Stimulated activated CD4-positive, alpha-beta T cell treated with anti-CD3 and anti-CD28 coated beads, Interleukin-1b, Interleukin-23, amount 100 ng/mL, for 24 hours (primary cell): ENCODE measurements at places on chromosomes 12 and 14.

GRCh38 chr14:88248606-88249005, 74.5 kb downstream of the KCNK10 start:
- DNase-seq, result no peak

GRCh38 chr12:4820971-4821370, 88.7 kb upstream of the KCNA1 start:
- no peak for DNase-seq

- no peak for DNase-seq
These were observed 39.0 kb upstream of the ITPR2 start for GRCh38 chr12:26871985-26872384.

DNA sequence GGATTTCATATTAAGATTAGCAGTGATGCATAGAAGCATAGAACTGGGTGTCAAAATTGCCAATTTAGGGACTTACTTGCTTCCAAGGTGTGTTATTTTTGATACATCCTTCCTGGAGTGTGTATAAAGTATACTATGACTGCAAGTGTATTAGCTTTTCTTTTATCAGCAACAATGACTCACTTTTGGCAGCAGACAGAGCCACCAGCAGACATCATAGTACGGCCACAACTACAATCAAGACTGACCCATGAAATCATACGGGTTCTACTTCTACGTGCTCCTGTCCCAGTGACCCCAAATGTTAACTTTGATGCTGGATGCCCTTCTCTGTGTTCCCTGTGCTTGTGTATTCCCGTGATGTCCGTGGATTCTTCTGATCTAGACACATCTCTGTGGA, 443.9 kb downstream of the TMEM132D start:
- DNase-seq, result no peak

DNA sequence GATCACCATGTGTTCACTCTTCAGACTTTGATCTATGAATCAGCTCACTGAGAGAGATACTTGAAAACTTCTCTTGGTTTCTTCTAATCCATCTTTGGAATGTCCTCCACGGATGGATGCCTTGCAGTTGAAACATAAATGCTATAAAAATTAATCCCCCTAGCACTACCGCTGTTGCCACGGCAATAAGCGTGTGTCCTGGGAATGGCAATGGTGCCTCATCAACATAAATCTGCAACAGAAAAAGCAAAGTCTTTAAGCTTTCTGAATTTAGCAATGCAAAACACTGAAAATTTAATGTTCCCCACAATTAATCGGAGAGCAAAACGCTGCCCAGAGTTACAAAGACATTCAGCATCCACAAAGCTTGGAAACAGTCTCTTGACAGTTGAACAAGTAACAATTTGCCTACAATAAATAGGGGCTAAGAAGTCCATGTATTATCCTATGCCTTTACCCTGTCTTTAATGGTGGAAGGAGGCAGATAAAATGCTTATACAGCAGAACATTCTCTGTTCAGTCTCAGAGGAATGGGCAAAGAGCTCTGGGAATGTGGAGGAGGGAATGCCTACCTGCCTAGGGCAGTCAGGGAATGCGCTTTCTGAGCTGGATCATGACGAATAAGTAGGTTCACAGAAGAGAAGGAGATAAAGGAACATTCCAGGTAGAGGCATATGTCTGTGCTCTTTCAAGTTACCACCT, 70.9 kb upstream of the PPP4R3A start:
- no peak for DNase-seq

GRCh38 chr12:67925077-67925476, 64.2 kb upstream of the IFNG-AS1 start:
- no peak for DNase-seq

DNA sequence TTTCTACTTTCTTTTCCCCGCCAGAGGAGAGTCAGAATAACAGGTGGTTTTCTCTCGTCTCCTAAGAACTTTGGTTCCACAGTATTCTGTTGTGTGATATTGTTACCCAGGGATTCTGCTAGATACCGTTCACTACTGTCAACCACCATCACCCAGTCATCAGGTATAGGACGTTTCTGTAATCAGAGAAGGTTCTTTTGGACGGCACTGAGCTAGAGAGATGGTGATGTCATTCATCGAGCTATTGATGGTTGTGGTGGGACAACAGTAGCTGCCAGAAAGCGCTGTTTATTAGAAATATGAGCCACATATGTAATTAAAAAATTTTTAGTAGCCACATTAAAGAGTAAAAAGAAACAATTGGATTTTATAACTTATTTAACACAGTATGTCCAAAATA, 17.0 kb downstream of the ERC1 start:
- DNase-seq, result no peak

DNA sequence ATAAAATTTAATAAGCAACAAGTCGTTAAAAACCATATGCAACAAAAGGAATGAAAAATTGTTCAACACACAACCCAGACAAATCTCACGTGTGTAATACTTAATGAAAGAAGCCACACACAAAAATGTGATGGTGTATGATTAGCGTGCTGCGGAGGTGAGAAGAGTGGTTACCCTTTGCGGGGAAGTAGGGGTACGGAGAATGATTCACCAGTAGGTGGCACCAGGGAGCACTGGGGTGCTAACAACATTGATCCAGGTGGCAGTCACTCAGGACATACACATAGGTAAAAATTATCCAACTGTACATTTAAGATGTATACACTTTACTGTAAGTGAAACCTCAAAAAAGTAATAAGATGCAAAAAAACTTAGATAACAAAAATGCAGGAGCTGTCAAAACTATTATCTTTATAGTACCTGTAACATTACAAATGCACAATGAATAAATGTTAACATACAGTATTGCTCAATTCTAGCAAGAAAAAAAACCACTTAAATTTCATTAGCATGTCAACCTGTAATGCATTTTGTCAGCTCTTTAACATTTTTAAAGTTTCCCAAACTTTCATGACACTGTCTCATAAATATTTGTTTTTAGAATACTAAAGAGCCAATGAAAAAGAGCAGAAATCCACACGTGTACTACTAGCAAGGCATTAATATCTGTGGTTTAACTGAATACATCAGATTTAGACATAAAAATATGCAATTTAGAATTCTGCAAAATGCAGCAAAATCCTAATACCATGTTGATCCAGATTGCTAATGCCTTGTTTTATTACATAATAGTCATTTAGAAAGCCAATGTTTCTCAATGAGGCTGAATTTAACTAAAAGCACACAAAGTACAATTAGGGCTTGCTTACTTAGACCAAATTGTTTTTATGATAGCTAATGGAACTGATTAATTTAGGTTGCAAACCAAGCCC, 46.7 kb downstream of the TMCC3 start:
- peak; percentile 18 for DNase-seq

DNA sequence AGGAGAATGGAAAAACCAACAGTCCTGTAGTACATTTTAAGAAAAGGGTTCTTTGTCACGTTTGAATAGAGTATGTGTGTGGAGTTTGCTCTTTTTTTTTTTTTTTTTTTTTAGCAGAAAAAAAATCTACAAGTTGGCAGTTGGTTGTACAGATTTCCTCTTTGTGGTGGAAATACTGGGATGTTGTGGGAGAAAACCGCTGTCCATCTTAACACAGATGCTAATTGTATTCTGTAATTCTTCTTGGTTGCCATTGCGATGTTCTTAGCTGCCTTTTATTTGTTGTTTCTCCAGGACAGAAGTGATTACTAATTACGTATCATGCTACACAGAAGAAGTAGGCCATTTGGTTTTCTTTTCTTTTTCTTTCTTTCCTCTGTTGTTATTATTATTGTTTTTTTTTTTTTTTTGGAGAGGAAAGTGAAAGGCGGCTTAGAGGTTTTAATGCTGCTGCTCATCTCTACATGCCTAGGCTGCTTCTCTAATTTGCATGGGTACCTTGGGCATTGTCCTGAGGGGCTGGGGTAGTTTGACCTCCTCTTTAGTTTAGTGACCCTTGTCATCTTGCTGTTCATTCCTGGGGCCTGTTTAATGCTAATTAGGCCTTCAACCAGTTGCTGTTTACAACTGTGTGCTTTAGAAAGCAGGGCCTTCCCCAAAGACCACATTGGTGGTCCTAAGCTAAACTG, 94.7 kb downstream of the TMTC2 start:
- no peak for DNase-seq

DNA sequence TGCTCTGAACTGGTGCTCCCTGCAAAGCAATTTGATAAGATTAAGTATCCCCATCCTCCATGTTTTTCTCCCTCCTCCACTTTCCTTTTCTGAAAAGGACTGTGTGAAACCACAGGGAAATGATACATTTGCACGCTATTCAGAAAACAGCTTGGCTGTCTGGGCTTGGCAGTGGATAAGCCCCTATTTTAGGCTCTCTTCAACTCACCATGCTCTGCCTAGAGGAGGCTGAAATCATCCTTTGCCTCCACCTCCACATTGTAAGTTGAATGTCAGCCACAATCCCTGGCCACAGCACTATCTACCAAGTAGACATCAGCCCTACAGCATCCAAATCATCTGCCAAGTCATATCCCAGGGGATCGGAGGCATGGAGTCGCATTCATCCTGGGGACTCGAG, 642.3 kb downstream of the RPS29 start:
- no peak for DNase-seq

DNA sequence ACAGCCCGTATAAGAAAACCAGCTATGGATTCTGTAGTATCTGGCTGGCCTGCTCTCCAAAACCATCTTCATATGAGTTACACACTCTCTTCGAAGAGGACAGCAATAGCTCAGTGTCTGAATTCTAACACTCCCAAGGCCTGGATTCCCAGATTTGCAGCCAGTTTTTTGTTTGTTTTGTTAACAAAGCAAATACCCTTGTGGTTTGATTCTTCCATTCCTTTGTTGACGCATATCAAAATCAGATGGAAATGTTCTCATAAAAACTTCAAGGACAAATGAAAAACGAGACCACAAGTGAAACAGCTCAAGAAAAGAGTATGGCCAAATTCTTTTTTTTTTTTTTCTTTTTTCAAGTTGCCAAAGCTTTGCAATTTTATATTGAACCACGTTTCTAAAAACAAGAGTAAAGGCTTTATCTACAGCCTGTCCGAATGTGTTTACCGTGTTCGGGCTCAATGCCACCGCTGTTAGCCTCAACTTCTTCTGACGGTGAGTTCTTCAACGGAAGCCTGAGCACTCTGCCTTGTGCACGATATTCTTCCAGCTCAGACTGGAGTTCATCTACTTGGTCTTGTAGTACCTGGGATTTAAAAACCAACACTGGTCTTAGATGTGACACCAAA, 67.5 kb downstream of the NIN start:
- DNase-seq, result no peak

DNA sequence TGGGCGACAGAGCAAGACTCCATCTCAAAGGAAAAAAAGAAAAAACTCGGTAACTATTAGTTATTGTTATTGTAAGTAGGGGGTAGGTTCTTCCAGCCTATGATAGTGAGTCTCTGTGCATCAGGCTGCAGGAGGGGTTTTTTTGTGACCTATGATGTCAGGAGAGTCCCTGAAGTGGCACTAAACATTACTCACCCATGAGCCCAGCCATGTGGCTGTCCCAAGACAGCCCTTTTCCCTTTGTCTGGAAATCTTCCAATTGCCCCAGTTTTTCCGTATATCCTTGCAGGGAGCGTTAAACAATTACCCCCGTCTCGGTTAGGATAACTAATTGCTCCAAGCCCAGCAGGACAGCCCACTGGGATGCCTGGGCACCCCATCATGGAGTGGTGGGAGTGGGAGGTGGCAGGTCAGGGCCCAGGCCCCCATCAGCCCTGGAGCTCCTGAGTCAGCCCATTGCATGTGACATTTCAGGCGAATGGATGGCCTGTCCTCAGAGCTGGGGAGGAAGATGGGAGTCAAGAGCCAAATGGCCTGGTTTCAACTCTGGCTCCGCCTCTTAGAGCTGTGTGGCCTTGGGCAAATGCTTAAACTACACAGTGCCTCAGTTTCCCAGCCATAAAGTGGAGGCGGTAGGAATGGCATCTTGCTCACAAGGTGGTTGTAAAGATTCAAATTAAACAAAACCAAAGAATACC, 16.4 kb downstream of the PHETA1 start:
- no peak for DNase-seq

- no peak for DNase-seq
These were observed 352.2 kb downstream of the TMEM121 start for GRCh38 chr14:105878554-105878953.

DNA sequence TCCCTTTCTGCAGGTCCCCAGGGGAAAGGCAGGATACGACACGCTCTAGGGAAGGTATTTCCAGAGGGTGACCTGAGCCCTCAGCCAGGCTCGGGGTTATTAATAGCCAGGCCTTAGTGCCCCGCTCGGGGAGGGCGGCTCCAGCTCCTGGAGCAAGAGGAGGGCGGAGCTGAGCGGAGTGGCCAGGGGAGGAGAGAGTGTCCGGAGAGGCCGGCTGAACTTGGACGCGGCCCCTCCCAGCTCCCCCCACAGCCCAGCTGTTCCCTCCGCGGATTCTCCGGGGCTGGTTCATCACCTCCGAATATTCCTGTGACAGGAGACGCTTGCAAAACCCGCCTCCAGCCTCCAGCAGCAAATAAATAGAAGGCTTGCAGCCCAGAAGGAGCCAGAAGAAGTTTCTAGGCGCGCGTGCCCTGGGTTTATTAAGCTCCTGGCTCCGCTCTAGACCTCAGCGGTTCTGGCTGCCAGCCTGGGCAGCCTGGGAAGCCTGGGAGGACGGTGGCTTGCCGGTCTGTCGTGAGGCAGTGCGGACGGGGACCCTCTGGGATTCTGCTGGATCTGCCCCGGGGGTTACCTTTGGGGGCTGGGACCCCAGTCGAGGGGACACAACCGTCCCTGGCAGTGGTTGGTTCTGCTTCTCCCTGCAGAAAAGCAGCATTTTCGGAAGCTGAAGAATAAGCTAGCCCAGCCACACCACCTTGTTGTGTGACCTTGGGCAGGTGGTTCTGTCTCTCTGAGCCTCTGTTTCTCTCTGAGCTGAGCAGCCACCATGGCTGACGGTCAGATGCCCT, at the start of gene HSPB8:
Gene HSPB8 (plus strand): TSS at position 388 of the 791 bp plus-strand sequence. CDS start 382 bp downstream, at position 770.
- DNase-seq, result no peak

DNA sequence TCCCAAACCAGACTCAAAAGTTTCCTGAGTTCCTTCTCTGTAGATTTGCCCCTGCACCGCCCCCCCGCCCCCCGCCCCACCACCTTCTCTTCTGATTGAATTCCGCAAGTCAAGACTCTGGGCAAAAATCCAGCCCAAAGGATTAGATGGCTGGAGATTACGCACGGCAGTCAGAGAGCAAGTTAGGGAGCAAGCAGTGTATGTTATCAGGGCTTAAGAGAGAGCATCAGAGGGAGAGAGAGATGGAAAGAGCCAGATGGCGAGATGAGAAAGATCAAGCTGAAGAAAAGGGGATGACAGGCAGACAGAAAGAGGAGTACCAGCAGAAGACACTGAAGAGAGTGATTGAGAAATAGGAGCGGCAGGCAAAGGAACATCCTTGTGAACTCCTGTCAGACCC, 13.9 kb upstream of the ANKRD33 start:
- no peak for DNase-seq

GRCh38 chr12:11685716-11686115, 36.2 kb downstream of the ETV6 start:
- no peak for DNase-seq

- no peak for DNase-seq
These were observed 50.1 kb downstream of the PLXNC1 start for GRCh38 chr12:94198469-94198868.
